ENCODE measurements at places on chromosomes 5 and 9.
A peak's percentile ranks its signal among the peaks of the same experiment; 100 is the strongest.

GRCh38 chr5:140595538-140596300, 31.1 kb downstream of the SLC35A4 start:
- DNase-seq: no peak

- DNase-seq: peak; percentile 72
These were observed 547 bp downstream of the NIPBL start for GRCh38 chr5:36876965-36877666.

DNA sequence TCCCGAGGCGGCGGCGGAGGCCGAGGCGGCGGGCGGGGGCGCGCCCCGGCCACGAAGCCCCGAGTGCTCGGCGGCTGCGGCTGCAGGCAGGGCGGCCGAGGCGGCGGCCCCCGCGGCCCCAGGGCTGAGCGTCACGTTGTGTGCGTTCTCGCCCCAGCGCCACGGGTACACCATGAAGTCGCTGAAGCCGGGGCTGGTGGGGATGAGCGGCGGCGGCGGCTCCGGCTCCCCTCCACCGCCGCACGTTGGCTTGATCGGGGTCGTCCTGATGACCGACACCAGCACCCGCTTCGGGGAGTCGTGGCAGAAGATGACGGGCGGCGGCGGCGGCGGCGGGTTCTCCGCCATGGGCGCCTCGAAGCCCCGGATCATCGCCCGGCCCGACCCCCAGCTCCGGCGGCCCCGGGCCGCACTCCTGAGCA, 498 bp downstream of the ZNF367 start:
- DNase-seq: no peak

- DNase-seq: no peak
These were observed 29.8 kb downstream of the PCDHAC2 start for GRCh38 chr5:140996060-140996459.

DNA sequence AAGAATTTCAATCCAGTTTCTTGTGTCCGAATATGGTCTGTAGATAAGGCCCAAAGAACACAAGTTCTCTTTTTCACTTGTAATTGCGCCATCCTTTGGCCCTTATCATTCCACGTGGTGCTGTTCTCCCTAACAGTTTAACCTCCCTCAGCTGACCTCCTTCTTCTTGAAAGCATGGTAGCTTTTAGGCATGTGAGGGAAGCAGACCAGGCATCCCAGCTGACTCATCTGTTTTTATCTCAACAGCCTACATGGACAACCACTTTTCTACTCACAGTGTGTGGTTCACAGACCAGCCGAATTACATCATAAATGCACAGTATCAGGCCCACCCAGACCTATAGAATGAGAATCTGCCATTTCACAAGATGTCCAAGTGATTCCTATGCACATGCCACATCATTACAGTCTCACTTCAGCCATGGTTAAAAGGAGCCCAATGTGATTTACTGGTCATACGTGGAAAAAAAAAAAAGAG, 26.9 kb upstream of the PLIN2 start:
- no peak for DNase-seq

- no peak for DNase-seq
These were observed 145.0 kb upstream of the CDH10 start for GRCh38 chr5:24789611-24790351.

- DNase-seq: no peak
These were observed 80.0 kb upstream of the TUT7 start for GRCh38 chr9:86434039-86434726.

- no peak for DNase-seq
These were observed 91.5 kb upstream of the NFIL3 start for GRCh38 chr9:91515074-91515687.

GRCh38 chr9:91338681-91339080, 23.0 kb downstream of the AUH start:
- DNase-seq: no peak

GRCh38 chr5:50447228-50447627, 6.1 kb upstream of the EMB start:
- no peak for DNase-seq

DNA sequence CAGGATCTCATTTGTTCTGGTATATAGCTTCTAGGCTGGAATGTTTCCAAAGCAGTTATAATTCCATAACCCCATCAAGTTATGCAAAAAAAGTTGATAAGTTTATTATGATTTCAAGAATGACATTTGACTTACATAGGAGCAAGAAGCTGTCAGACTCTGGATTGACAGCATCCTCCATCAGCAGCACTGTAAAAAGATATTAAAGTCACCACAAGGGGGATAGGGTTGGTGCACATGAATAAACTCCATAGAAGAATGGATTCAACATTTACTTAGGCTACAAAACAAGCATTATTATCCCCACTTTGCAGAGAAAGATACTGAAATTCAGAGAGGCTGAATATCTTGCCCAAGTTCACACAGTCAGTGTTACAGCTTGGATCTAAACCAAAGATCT, 208.9 kb upstream of the SLC30A5 start:
- DNase-seq: no peak

DNA sequence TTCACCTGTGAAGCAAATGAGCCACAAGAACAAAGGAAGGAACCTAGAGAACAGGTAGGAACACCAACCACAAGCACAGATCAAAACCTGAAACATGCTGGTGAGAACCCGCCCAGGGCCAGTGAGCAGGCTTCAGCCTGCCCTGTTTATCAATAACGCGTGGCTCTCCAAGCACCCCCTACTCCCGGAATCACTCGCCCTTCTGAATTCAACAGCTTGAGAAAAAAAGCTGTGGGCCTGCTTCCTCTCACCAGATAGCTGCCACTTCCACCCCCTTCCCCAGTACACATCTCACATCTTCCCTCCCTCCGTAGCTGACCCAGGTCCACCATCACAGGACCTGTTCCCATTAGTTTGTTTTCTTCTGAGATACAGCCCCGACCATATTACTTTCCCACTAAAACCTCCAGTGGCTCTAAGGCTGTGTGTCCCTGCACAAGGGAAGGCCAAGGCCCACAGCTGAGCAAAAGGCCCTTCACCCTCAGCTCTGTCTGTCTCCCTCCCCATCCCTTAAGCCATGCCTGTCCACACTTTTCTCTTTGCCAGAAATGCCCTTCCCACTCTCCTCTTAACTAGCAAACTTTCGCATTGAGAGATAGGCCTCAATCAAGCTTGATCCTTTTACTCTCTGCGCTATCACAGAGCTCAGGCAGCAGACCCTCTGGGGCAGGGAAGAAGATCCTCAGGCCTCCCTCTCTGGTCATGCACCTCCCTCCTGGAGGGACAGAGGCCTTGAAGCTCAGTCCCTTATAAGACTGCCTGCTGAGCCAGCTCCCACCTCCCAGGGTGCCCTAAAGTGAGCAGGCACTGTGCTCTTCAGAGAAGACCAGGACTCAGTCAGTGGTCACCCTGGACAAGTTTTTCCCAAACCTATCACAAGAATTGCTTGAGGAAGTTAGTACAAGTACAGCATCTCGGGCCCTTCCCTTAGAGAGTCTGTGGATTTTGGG, 30.1 kb downstream of the B4GALT1 start:
- no peak for DNase-seq

DNA sequence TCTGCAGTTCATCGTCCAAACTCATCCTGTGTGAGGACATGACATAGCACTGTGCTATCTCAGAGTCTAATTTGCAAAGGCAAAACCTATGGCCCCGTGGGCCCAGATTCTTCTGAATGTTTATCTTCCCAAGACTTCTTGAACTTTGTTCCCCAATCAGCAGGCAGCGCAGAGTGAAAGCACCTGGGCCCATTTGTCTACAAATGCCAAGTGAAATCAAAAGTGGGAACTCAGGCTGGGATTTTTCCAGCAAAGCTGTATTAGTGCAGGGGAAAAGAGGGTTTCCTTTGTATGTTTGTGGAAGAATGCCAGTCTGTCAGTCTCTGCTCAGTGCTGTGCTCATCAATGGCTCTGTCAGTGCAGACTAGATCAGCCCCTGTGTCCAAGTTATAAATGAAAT, 55.8 kb downstream of the FOXD1 start:
- no peak for DNase-seq

DNA sequence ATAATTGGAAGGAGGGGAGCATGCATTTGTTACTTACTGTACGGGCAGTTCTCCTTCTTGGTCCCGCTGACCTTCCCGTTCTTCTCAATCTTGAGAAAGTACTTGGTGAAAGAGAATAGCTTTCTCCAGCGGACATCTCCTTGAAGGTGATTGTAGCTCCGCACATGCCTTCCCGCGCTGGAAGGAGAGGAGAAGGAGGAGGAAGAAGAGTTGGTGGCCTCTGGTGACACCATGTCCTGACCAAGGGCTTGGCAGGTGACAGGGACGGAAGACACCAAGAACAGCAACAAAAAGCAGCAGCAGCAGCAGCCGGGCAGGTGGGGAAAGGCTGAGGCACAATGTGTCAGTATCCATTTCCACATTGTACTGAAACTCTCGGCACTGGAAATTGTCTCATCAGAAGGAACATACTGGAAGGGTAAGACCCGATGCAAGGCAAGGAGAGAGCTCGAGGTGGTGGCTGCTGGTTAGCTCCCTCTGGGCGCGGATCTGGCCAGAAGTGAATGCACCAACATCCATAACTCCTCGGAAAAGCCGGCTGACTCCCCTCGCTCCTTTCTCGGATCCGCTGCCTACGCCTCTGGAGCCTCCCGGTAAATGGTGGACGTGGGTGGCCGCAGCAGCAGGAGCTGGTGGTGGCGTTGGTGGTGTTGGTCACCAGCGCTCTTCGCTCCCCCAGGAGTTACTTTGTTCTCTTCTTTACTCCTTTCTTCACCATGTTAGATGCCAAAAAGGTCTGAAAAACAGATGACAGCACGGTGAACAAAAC, 715 bp downstream of the FGF10 start:
- no peak for DNase-seq

DNA sequence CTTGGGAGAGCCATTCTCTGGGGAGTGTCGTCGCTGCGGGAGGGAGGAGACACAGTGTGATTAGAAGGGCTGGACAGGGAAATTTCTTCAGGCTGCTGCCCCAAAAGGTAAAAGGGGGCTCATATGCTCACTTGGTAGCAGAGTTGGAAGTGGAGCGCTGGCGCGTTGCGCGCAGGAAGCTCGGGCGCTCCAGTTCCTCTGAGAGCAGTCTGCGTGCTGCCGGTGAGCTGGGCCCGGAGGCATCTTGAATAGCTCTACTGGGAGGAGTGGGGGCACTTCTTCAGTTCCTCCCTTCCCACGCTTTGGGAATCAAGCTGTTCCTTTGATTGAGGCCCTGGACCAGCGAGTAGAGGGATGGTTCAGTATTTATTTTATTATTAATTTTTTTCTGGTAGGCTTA, 2.7 kb downstream of the RXFP3 start:
- no peak for DNase-seq

DNA sequence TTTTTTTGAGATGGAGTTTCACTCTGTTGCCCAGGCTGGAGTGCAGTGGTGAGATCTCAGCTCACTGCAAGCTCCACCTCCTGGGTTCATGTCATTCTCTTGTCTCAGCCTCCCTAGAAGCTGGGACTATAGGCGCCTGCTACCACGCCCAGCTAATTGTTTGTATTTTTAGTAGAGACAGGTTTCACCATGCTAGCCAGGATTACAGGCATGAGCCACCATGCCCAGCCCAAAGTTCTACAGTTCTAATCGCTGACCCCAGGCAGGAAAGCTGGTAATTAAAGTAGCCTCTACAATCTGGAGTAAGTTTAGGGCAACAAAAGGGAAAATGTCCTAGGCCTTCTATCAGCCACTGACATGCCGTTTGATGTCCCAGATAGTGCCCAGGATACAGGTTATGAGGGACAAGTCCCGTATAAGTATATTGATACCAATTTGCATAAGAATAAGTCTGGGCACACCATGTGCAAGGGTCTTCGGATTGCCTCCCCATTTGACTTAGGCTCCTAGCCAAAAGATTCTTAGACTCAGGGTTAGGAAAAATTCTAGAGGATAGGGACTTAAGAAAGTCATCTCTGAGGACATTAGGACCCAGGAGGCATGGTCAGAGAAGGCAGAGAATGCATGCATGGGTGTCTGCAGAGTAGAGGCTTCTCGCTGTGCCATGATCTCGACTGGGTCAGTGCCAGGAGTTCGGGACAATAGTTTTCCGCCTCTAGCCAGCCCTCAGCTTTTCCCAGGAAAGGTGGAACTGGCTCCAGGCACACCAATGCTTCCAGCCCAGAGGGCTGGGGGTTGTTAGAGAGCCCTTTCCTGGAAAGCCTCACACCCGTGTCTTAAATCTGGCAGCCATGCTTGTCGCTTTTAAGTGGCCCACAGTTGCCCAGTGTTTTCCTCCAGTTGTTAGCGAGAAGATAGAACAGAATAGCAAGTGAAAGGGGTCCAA, 1111.1 kb downstream of the TAF11L14 start:
- no peak for DNase-seq

GRCh38 chr5:36953043-36953442, 76.5 kb downstream of the NIPBL start:
- DNase-seq: no peak

- DNase-seq: no peak
These were observed 6.8 kb downstream of the KIF12 start for GRCh38 chr9:114092336-114092735.

DNA sequence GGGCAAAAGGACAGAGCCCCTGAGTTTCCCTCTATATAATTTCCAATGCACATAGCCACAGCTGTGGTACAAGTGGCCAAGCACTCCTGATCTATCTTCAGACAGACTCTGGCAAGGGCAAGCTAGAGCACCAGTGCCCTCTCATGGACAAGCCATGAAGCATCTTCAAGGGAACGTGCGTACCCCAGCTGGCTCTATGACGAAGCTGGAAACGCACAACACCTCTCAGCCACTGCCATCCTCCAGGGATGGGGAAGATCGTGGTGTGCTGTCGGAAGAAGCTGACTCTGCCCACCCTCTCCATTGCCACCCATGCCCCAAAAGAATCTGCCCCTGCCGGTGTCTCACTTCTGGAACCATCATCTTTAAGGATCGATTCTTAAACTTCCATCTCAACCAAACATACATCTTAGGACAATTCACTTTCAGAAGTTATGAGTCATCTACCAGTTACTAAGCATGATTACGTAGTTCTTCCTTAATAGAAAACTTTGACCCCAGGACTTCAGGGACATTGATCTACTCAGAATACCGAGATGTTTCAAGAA, 482.9 kb downstream of the AGTPBP1 start:
- DNase-seq: peak; percentile 5

GRCh38 chr5:122770477-122770876, 4.4 kb upstream of the SNX2 start:
- no peak for DNase-seq

DNA sequence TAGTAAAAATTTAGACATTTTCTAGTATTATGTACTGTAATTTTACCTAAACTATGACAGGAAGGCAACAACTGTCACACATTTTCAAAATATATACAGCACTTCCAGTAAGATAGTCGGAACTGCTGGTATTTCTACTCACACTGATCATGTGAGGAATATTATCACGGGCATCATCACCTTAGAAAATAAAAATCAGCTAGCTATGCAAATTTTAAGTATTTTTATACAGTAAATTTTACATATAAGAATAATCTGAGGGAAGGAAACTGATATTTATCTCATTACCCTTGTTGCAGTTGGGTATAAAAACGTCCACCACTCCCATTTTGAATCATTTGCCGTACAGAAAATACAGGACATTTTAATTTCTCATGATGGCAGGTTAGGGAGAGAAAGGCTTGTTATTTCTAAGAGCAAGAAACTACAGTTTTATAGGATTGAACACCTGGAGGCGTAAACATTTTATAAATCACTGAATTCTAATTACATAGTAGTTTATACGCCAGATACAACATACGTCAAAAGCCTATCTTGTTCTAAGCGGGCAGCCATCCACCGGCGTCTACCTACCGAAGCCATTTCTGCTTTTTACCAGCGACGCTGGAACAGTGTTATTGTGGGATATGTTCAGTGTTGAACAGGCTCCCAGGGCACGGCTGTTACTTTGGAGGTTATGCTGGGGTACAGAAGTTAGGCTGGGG, 729 bp upstream of the TNPO1 start:
- DNase-seq: no peak

- no peak for DNase-seq
These were observed 80.5 kb upstream of the JAK2 start for GRCh38 chr9:4904322-4905134.

GRCh38 chr5:54663866-54664265, 146.3 kb downstream of the SNX18 start:
- DNase-seq: no peak
